NCI-H187 (cell line): ENCODE measurements at places on chromosomes 1 and 21.

- DNase-seq = no peak
Observed at GRCh38 chr21:35398346-35398982, 349.4 kb upstream of the RUNX1 start.

- DNase-seq = no peak
Observed at GRCh38 chr1:219927956-219928790, at the start of gene SLC30A10. SLC30A10 (minus strand) TSS chr1:219928557; CDS start chr1:219928440, 117 bp downstream.

DNA sequence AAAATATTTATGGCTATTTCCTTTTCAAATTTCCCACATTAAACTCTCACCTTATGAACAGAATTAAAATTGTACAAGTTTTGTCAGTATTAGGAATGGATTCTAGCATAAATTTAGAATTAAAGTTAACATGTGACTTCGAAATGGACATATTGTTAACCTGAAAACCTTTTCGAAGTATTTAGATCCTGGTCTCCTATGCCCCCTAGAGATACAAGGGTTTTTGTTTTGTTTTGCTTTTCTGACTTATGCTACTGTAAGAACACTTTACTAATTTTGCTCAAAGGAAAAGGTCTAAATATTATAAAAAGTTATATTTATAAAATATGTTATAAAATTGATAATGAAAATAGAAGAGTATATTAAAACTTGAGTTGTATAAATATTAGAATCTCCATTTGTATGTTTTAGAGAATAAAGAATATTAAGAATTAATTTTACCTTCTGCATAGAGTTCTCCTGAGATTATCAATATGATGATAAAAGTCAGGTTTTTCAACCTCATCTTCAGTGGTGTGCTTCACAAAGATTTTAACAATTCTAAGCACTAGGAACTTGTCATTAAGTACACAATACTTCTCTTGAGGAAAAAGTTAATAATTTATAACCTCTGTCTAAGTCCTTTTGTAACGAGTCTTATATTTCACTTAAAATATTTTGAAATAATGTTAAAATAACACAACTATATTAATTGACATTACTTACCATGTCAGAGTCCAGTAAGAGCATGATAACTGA lies at the start of gene F13B:
F13B (minus strand) TSS at position 542 of the 738 bp plus-strand sequence; CDS start at position 505, 37 bp downstream.
- no peak for DNase-seq

DNA sequence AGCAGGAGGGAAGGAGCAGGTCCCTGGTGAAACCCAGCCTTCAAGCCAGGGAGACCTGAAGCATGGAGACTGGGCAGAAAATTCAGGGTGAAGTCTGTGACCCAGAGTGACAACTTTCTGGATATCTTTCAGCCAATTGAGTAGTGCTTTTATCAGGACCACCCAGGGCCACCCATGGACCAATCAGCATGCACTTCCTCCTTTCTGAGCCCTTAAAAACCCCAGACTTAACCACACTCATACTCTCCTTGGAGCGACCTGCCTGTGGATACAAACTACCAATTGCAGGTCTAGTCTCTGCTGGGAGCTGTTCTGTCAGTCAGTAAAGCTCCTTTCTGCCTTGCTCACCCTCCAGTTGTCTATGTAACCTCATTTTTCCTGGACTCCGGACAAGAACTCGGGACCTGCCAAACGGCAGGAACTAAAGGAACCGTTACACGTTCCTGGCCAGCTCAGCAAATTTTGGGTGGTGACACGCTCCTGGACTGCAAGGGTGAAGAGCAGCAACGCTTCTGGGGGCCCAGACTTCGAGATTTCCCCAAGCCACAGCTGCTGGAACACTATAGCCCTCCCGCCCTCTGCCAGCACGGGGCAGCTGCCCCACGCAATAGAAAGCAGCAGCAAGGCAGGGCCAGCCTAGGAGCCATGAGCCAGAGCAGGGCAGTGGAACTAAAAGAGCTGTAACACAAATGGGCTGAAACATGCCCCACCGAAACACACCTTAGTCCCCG lies 1183.4 kb downstream of the AMY1C start:
- no peak for DNase-seq

DNA sequence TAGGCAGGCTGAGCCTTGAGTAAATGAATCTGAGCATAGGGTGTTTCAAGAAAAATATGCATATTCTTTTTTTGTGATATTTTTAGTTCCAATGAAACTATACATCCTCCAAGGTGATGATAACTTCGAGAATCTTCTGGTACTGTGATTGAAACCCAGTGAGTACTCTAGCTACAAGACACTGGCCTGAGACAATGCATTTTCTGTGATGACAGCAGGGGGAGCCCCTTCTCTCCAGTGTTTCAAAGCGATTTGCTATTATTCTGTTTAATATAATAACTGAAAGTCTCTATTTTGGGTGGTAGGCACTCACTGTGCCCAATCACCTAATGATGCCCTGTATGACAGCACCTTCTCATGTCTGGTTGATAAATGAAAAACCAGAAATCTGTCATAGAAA lies 12.1 kb downstream of the IRF2BP2 start:
- DNase-seq = no peak

- no peak for DNase-seq
Observed at GRCh38 chr1:58983162-58983561, 199.3 kb upstream of the JUN start.

- DNase-seq = no peak
Observed at GRCh38 chr1:56168176-56168575, 411.2 kb downstream of the PLPP3 start.

- DNase-seq = no peak
Observed at GRCh38 chr1:227416156-227416830, 98.0 kb upstream of the CDC42BPA start.

- DNase-seq = no peak
Observed at GRCh38 chr1:35441926-35442579, 115.2 kb downstream of the KIAA0319L start.

DNA sequence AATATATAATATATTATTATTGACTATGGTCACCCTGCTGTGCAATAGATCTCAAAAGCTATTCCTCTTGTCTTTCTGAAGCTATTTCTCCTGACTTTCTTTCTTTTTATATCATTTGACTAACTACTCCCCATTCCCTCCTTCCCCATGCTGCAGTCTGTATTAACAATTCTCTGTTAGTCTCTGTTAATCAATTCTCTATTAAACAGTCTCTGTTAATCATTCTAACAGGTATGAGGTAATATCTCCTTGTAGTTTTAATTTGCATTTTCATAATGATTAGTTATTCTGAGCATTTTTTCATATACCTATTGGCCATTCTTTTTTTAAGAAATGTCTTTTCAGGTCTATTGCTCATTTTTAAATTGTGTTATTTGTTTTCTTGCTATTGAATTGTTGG lies 201.0 kb upstream of the B3GALT2 start:
- DNase-seq = no peak

DNA sequence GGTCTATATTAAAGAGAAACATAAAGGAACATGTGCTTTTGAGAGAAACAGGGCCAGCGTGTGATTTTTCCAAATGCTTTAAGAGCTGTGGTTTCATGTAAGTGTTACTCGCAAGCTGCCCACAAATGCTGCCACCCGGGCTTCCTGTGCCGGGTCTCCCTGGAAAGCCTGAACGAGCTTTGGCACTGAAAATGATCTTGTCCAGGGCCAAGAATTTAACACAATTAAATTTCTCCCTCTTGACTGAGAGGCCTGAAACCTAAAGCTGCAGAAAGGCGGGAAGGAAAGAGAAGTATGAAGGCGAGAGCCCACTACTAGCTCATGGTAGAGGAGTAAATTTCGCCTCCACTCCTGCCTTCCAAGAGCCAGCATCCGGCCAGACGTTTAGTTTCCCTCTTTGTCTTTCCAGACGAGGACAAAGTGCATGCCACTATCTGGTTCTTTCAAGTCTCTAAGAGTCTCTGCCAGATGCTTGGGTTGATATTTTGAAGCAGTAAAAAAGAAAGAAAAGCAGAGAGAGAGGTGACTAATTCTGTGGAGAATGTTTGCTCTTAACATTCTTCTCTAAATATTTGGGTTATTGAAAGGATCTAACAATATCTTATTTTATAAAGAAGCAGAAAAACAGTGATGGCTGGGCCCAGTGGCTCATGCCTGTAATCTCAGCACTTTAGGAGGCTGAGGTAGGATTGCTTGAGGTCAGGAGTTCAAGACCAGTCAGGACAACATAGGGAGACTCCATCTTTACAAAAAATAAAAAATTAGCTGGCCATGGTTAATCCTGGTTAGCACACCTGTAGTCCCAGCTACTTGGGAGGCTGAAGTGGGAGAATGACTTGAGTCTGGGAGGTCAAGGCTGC lies 100.0 kb upstream of the HNRNPU start:
- no peak for DNase-seq

DNA sequence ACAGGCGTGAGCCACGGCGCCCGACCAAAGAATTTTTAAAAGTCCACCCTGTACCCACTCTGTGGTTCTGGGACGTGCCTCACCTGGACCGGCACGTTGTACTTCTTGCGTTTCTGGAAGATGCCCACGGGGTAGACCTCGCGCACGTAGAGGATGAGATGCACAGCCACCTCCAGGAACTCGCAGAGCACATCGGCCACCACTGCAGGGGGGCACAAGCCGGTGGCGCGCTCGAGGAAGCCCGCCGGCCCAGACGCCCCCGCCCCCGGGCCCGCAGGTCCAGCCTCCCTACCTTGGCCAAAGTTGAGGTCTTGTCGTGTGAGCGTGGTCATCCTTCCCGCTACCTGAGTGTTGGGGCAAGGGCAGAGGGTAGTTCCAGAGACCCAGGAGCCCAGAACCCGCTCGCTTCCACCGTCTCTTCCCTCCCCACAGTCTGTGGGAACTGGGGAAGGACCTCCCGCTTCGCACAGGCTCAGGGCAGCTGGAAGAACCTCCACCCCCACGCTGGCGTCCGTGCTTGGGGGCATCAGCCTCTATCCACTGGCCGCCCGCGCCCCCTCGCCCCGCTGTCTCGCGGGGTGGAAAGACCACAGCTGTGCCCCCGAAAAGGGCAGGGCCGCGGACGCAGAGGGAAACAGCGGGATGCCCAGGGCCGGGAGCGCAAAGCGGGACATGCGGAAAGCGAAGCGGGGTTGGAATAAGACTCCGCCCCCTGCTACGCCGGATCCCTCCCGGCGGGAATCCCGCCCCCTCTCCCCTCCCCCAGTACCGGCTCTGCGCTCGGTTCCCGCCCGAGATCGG lies 478 bp downstream of the MAD2L2 start:
- no peak for DNase-seq

GRCh38 chr1:2053217-2053616 lies 3.0 kb downstream of the PRKCZ start:
- no peak for DNase-seq

DNA sequence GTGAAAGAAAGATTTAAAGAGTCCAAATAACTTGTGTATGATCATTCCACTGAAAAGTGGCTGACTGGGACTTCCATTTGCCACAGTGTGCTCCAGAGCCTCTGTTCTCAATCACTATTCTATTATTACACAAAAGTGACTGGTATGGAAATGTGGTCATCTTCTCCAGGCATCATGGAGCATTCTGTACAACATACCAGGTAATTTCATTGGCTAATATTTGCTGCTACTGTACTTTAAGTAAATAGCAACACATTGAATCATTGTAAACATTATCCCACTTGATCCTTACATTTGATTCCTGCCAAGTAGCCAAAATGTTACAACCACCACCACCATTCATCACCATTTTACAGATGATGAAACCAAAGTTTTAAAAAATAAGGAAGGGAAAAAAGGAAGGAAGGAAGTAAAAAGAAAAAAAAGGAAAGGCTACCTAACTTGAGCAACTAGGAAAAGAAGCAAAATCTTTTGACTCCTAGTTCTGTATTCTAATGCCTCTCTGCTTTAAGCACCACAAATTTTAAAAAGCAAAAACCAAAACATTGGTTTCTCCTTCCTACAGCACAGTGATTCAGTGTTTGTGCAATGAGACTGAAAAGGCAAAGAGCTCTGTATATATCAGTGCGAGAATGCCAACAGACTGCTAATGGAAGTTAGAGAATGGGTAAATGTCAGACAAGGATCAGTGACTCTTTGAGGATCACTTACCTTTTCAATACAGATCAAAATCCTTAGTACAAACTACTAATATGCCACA lies 361.4 kb upstream of the PTBP2 start:
- no peak for DNase-seq

- DNase-seq = no peak
Observed at GRCh38 chr1:205878026-205878425, 28.1 kb upstream of the PM20D1 start.

DNA sequence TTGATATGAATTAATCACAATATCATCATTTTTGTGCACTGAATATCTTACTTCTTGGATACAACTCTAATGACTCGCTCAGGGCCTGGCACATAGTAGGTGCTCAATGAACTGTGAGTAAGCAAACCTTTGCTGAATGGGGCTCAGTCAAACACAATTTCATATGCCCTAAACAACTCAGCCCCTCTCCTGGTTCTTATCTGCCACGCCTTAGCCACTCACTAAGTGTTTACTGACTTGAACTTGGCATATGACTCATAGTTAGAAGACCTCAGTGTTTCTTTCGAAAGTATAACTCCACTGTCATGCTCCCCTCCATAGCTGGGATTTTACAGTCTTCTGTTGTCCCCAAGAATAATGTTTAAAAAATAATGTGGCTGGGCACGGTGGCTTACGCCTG lies 4.8 kb upstream of the IFNLR1 start:
- DNase-seq = no peak

DNA sequence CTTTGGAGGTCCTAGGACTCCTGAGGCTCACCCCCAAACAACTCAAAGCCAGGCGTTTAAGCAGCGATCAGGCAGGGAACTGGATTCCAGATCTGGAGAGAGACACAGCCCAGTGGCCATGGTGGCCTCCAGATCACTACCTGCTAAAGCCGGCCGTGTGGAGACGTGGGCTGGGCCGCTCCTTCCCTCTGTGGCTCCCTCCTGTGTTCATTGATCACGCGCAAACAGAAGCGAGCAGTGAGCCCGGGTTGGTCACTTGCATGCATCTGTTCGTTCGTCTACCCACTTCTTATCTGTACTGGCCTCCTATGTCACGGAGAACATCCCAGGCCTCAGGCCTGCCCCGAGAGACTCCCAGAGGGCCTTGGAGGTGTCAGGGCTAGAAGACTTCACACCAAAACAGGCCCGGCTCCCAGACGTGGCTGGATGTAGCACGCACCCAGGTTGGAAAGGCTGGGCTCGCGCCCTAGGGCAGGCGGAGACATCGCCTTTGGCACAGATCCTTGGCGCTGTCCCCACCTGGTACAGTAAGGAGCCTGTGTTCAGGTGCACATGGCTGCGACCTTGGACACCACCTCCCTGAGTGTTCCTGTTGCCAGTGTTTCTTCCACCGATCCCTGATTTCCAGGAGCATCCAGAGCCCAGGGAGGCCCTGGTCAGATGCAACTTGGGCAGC lies 76.7 kb upstream of the ARHGEF16 start:
- DNase-seq = no peak
